NCI-H510A treated with DMSO at 0.1 percent for 48 hours (cell line): ENCODE measurements at places on chromosomes 5 and 9.

GRCh38 chr9:121349009-121349408 lies 21.0 kb downstream of the STOM start:
- no peak for DNase-seq

- no peak for DNase-seq
Measured at GRCh38 chr9:69393425-69393824, 68.4 kb downstream of the ENTREP1 start.

DNA sequence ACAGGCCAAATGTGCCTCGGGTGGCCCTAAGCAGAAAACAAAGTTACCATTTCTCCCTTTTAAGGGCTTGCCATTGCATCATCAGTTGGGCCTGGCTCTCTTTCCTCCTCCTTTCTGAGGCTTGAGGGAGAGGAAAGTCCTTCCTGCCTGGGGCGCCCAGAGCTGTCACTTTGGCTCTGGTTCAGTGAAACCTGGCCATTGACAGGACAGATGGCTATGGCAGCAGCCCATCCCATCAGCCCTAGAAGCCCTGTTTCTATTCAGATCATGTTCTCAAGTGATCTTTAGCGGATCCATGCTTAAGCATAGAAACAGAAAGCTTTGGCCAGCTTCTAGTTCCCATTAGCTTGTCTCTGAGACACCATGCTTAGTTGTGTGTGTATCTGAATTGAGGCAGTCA lies 293.4 kb downstream of the YTHDC2 start:
- DNase-seq: no peak

DNA sequence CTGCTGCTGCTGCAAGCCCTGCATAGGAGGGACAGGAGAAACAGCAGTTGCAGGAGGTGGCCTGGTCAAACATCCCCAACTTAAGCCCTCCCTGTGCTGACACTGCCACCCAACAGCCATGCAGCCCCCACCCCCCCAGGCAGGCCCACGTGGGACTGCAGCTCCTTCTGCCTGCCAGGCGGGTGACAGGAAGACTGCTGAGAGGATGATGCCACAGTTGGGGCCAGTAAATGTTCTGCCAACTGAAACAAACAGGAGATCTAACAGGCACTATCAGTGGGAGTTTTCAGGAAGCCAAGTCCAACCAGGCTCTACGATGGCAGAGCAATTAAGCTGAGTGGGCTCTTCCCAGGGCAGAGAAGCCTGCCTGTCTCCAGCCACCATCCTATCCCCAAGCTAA lies 31.1 kb downstream of the DIRAS2 start:
- DNase-seq: no peak

GRCh38 chr9:111074395-111074794 lies 36.1 kb upstream of the LPAR1 start:
- no peak for DNase-seq

DNA sequence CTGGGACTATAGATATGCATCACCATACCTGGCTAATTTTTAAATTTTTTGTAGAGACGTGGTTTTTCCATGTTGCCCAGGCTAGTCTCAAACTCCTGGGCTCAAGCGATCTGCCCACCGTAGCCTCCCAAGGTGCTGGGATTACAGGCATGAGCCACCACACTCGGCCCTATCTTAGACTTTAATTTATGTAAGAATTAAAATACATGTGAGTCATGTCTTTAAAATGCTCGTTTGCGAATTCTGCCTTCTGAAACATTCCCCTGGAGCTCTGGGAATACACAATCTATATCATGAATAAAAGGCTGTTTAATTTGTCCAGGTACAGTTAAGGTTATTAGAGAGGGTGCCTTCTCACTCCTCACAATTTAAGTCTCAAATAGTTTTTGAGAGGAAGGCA lies 32.8 kb downstream of the RHOBTB3 start:
- no peak for DNase-seq

- no peak for DNase-seq
Measured at GRCh38 chr5:57004800-57005199, 52.9 kb upstream of the MIER3 start.

DNA sequence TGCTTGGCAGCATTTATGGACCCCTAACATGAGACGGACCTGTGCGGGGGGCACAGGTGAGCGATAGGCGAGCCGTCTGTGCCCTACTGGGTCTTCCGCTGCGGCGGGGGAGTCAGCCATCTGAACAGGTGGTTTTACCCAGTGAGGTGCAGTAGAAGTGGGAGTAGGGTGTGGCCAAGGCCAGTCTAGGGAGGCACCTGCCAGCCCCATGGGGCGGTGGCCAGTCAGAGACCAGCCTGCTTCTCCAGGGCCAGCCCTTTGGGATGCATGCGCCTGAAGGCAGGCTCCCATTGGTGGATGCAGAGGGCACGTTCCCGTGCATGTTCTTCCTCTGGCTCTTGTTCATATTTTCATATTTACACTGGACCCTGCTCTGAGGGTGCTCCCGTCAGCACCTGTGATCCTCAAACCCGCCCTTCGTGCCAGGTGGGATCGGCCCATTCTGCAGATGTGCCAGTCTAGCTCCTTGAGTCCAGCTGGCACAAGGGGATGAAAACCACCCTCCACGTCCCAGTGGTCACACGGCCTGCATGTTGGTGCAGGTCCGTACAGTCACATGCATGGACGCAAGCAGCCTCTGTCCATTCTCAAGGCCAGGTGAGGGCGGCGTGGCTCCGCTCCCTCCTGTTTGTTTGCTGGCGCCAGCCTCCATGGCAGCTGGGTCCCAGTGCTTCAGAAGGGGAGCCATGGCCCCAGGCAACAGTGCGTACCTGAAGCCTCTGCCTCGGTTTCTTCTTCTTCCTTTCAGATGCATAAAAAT lies 9.0 kb downstream of the COL5A1 start:
- DNase-seq: no peak

GRCh38 chr9:389758-390157 lies 175.1 kb downstream of the DOCK8 start:
- no peak for DNase-seq

- DNase-seq: no peak
Measured at GRCh38 chr5:135690466-135690865, 111.7 kb upstream of the CXCL14 start.

DNA sequence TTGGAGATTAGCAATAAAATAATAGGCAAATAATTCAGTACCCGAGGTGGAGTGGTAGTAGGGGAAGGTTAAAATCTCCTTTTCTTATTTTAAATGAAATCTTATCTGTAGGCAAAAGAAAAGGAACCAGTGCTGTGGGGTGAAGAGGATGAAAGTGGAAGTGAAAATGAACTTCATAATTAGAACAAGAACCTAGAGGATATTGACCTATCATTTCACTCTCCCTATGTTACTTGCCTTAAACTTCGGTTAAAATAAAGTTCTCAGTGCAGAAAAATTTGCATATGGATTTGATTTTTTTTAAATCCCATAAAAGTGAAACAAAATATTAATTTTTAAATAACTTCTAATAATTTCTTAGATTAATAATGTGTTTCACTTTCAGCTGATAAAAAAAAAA lies 1094.9 kb upstream of the C9orf72 start:
- no peak for DNase-seq

GRCh38 chr5:141369994-141370848 lies at the start of gene PCDHGB3:
TSS of gene PCDHGB3 (plus strand) at chr5:141370242. CDS start at chr5:141370395, 153 bp downstream.
- no peak for DNase-seq

GRCh38 chr5:113213551-113214425 lies 221.0 kb downstream of the TSSK1B start:
- DNase-seq: no peak

- DNase-seq: no peak
Measured at GRCh38 chr9:34045903-34046302, 2.8 kb downstream of the UBAP2 start.

- DNase-seq: no peak
Measured at GRCh38 chr5:50888751-50889150, 222.3 kb downstream of the PARP8 start.

DNA sequence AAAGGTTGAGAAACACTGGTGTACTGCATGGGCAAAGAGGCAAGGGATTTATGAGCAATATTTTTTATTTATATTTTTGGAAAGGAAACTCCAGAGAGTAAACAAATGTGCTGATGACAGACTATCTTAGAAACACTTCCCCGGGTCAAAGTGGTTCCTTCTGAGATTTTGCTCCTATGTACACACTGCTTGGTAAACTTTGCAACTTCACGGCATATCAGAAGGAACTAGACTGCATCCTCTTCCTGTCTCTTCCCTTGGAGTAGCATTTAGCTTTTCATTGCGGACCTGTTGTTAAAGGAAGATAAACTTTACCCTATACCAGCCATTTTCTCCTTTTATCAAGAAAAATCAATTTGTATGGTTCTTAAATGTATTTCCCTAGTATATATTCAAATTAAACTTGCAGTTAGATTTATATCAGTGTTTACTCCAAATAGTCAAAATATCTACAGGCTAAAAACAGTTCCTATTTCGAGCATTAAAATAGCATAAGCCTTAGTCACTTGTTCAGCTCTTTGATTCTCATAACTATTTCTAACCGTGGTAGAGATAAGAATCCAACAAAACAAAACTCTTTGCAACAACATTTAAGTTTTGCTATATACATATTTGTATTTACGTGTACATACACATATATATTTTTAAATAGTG lies 48.0 kb upstream of the LRRC19 start:
- no peak for DNase-seq

DNA sequence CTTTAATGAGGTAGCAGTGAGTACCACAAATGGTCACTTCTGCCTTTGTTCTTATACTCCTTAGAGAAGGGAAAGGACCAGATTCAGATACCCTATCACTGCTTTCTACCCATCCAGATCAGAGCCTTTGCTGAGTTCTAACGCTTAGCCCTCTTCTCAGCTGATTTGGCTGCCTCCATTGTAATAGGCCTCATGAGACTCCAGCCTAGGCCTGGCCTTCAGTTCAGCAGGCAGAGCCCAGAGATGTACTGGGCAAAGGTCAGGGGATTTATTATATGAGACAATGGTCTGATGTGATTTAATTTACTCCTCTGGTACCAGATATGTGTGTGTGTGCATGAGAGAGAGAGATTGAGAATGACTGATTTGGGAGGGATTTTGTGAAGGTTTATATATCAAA lies 124.7 kb downstream of the GHR start:
- DNase-seq: no peak

GRCh38 chr5:133373121-133373870 lies 239.0 kb downstream of the FSTL4 start:
- no peak for DNase-seq

DNA sequence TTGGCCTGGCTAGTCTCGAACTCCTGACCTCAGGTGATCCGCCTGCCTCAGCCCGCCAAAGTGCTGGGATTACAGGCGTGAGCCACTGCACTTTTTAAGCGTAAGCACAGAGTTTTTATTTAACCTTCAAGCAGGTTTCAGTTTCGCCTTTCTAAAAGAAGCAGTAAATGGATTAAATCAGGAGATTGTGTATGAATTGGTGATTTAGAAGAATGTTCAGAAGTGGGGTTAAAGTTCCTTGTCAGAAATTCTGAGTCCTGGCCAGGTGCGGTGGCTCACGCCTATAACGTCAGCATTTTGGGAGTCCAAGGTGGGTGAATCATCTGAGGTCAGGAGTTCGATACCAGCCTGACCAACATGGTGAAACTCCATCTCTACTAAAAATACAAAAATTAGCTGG lies 12.2 kb downstream of the HSPA4 start:
- no peak for DNase-seq

DNA sequence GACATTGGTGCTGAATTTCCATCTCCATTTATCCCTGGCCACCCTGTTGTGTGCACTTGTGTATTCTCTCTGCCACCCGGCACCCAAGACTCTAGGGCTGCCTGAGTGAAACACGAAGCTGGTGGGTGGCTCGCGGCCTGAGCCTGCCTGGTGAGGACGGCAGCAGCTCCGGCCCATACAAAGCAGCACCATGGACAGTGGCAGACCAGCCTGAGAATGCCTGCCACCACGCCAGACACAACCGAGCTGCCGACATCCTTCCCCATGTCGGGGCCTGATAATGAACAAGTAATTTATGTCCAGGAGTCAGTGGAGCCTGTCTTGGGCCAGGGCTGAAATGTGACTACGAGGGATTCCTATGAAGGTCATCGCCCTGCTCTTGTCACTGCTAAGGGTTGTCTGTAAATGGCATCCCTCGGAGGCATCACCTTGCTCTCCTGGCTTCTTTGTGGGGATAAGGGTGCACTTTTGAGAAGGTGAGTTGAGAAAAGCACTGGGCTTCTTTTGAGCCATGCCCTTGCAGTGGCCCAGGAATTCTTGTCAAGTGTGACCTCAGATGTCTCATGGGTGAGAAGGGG lies 175.7 kb downstream of the MELK start:
- DNase-seq: no peak

DNA sequence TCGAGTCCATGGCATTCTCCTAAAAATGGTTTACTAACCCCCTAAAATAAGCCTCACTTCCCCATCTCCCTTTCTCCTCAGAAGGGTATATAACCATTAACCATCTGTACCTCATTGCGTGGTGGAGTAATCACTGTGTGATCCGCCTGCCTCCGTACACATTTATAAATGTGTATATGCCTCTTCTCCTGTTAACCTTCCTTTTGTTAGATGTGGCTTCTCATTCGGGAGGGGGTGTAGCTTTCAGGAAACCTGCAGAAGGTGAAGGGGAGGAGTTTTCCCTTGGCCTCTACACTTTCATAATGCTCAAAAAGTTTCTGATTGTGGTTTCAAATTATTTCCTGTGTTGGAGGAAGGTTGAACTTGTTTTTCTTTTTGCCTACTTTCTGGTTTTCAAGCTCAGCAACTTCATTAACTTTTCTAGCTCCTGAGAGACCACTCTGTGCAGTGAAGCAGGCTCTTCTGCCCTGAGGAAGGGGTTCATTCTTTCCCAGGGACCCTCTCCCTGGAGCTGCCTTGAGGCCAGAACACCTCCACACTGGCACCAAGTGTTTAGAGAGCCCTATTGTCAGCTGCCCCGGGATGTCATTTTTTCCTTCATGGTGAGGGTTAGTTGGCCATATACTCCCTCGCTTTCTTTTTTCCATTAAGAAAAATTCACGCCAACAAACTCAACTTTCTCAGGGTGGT lies 46.9 kb downstream of the RASGRF2 start:
- DNase-seq: no peak

GRCh38 chr5:106755066-106755465 lies 915.7 kb downstream of the EFNA5 start:
- no peak for DNase-seq

- DNase-seq: no peak
Measured at GRCh38 chr9:125238127-125238914, 2.8 kb downstream of the HSPA5 start.
